Daoy (cell line): ENCODE measurements at places on chromosomes 13 and 19. TPM values are rescaled to one million over a fixed set of nuclear protein-coding genes. Genes with fewer than 3 reads are reported as not detected.
A peak's percentile ranks its signal among the peaks of the same experiment; 100 is the strongest.

C19orf67 gene
- total RNA-seq = not detected in 2 replicates

ZNF556 gene
- total RNA-seq = under 0.01 and 0.09 TPM in 2 replicates

NANOS3 gene
- total RNA-seq = 1.6 TPM in 1 of 2 replicates, not detected in the other

USHBP1 gene
- total RNA-seq = not detected in 2 replicates

PRR19 gene
- 0.51 and 2.2 TPM in 2 replicates for total RNA-seq

ZNF66 gene
- 0.30 and 3.6 TPM in 2 replicates for total RNA-seq

KLK15 gene
- total RNA-seq = 1.0 TPM in 1 of 2 replicates, not detected in the other

NUMBL gene
- total RNA-seq = 16.4 and 22.7 TPM in 2 replicates

PAK4 gene
- total RNA-seq = 4.2 and 9.8 TPM in 2 replicates

SLC1A6 gene
- 1.4 TPM in 1 of 2 replicates, not detected in the other for total RNA-seq

METTL21C gene
- total RNA-seq = not detected in 2 replicates

- DNase-seq = no peak
These were observed 6.8 kb downstream of the LILRA1 start for GRCh38 chr19:54600212-54600611.

DNA sequence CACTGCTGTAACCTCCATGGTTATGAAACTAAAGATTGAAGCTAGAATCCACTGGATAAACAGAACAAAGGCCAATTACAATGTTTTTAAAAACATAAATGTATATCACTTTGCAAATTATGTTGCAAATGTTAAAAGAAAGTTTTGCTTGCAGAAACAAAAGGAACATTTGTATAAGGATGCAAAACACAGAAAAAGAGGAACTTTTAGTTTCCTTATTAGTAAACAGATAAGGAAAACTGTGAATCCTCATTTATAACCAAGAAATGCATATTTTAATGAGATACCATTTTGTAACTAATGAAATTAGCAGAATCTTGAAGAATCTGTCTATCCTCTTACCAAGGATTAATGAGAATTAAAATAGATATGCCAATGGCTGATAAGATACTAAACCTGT lies 32.3 kb downstream of the LPAR6 start:
- DNase-seq = no peak

GRCh38 chr19:54606891-54607784 lies 13.7 kb downstream of the LILRA1 start:
- peak; percentile 16 for DNase-seq

DNA sequence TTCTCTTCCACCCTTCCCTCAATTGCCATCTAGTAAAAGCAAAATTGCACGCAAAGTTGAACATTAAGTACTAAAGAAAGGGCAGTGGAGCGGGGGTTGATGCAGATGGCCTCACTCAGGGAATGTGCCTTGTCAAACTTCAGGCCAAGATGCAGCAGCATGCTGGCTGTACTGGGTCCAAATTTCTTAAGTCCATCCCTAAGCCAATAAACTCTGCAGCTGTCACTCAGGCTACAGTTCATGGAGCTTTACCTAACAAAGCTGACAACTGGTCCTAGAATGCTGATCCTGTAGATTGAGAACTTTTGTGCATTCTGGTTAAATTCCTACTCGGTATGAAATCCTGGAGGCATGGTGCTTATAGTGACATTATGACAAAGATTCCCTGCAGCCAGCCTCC lies 88.4 kb downstream of the FOXO1 start:
- DNase-seq = no peak

- peak; percentile 20 for DNase-seq
These were observed 685 bp downstream of the VWA8 start for GRCh38 chr13:41960211-41960636.

DNA sequence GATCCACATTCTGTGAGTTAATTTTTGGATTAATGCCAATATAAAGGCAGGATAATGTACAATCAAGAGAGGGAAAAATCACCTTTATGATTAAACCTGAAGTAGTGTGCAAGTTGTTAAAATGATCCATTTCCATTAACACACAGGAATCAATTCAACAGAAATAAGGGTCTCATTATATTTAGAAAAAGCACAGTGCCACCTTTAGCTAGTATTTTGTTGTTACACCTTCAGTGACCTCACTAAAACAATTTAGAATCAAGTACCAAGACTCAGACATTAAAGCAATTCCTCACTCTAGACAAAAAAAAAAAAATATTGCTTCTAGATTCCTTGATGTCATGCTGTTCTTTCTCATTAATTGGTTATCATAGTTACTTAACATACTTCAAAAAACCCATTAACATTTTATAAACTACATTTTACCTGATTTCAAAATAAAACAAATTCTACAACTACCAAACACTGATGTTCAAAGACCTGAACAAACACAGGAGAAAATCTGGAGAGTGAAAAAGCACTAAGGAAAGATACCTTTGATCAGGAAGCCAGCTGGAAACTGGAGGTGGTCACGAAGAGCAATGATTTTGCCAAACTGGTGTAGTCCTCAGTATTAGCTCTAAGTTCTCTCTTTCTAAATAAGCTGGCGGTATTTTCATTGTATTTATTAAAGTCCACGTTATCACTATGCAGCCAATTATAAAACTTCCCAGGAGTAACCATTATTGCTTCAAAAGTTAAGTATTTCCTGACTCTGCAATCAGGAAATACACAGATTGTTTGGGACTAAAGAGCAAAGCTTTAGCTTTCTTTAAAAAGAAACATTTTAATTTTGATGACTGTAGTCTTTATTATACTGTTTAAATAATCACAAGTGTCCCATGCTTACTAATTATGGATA lies 115.3 kb downstream of the TBC1D4 start:
- DNase-seq = no peak

DNA sequence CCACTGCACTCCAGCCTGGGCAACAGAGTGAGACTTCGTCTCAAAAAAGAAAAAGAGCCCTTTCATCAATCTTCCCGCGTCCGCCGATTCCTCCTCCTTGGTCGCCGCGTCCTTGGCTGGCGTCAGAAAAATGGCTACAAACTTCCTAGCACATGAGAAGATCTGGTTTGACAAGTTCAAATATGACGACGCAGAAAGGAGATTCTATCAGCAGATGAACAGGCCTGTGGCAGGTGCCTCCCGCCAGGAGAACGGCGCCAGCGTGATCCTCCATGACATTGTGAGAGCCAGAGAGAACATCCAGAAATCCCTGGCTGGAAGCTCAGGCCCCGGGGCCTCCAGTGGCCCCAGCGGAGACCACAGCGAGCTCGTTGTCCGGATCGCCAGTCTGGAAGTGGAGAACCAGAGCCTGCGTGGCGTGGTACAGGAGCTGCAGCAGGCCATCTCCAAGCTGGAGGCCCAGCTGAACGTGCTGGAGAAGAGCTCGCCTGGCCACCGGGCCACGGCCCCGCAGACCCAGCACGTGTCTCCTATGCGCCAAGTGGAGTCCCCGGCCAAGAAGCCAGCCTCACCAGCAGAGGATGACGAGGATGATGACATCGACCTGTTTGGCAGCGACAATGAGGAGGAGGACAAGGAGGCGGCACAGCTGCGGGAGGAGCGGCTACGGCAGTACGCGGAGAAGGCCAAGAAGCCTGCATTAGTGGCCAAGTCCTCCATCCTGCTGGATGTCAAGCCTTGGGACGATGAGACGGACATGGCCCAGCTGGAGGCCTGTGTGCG lies 2.1 kb upstream of the MISP3 start:
- no peak for DNase-seq

DNA sequence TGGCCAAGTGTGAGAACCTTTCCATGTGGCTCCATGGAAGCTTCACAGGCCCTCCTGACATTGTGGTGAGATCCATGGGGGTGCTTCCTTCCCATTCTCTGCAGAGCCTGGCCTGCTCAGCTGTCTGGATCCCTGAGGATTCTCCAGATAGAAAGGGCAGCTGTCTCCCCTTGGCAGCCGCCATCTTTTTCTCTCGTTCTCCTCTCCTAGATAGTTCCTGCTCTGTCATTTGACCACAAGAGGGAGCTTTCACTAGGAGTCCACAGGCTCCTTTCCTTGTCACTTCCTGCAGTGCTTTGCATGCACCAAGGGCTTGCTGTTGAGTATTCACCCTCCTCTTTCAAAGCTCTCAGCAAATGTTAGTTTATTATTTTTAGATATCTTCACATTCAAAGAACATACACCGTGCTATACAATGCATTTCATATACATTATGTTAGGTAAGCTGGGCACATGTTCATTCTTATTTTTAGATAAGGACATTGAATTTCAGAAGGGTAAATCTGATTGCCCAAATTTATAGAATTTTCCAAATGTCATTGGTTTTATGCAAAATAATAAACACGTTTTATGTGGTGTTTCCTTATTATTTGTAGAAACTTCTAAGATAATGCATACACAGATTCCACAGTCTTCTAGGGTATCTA lies 133.2 kb downstream of the FRY start:
- peak; percentile 65 for DNase-seq

- no peak for DNase-seq
These were observed 47.4 kb downstream of the SIPA1L3 start for GRCh38 chr19:37954421-37954874.

- no peak for DNase-seq
These were observed 11.1 kb downstream of the MAB21L1 start for GRCh38 chr13:35465371-35465770.

GRCh38 chr13:98664047-98664446 lies 87.1 kb upstream of the STK24 start:
- DNase-seq = peak; percentile 83

DNA sequence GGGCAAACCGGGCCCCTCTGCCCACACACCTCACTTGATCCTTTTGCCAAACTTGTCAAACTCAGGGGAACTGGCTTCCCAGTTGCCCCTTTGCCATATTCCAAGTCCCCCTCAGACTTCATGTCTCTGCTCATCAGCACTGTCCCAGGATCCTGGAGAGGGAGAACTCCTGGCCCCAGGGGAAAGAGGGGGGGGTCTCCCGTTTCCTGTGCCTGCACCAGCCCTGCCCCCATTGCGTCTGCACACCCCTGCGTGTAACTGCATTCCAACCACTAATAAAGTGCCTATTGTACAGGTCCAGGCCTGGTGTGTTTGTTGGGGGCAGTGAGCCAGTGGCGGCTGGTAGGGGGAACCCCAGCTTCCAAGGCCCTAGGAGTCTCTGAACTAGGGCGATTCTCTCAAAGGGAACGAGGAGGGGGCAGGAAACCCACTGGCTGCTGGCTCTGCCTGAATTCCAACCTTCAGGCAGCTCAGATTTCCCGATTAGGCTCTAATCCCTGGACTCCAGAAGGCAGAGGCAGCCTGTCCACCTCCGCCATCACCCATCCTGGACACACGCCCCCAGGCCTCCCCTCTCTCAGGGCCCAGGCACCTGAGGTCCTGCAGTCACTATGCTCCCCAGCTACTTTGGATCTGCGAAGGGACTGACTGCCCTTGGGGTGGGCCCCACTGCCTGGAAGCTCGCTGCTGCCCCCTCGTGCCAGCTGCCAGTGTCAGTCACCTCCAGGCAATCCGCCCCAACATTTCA lies 9.7 kb upstream of the ILF3 start:
- peak; percentile 87 for DNase-seq

DNA sequence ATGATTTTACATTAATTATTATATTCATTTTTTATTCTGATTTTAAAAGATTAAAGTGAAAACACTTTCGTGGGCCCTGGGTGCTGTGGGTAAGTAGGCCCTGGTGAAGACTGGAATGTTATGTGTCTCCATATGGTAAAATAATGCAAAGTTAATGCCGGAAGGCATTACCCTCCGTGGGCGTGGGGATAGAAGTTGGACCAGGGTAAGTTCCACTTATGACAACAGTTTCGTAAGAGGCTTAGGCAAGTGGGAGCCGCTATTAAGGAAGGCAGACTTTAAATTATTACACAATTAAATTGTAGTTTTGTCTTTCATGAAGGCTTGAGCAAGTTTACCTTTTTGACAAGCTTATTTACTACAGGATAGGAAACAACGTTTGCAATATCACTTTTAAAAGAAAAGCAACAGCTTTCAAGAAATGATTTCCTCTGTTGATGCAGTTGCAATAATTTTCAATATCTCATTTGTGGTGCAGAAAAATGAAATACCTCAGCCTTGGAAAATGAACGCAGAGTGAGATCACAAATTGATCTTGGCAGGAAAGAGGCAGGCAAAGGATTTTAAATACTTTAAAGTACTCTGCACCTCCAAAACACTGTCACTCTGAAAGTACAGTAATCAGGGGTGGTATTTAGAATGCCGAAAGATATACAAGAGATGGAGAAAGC lies 310.6 kb downstream of the DCT start:
- no peak for DNase-seq

DNA sequence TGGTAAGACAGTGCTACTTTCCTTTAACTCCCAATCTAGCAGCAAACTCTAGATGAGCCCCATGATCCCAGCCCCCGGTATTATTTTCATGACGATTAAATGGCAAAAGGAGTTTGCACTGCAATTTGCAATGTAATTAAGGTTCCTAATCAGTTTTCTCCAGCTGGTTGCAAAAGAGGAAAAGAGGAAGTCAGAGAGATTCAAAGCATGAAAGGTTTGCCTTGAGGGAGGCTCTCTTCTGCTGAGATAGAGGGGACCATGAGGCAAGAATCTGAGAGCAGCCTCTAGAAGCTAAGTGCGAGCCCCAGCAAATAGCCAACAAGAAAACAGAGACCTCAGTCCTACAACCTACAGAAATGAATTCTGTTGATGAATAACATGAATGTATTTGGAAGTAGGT lies 527.1 kb downstream of the UQCRFS1 start:
- DNase-seq = no peak

GRCh38 chr13:84648069-84648640 lies 765.9 kb upstream of the SLITRK1 start:
- no peak for DNase-seq

DNA sequence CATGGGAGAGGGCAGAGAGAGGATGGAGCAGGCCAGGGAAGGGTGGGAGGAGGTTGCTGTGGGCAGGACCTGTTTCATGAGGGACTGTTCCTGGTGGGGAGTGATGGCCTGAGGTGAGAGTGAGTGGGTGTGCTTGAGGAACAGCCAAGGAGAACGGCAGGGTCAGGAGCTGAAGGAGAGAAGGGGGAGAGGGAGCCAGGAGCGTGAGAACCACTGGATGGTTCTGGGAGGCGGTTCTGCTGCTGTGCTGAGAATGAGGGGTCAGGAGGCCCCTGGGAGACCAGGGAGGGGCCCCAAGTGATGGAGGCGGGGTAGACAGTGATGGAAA lies 7.8 kb downstream of the SIN3B start:
- no peak for DNase-seq

DNA sequence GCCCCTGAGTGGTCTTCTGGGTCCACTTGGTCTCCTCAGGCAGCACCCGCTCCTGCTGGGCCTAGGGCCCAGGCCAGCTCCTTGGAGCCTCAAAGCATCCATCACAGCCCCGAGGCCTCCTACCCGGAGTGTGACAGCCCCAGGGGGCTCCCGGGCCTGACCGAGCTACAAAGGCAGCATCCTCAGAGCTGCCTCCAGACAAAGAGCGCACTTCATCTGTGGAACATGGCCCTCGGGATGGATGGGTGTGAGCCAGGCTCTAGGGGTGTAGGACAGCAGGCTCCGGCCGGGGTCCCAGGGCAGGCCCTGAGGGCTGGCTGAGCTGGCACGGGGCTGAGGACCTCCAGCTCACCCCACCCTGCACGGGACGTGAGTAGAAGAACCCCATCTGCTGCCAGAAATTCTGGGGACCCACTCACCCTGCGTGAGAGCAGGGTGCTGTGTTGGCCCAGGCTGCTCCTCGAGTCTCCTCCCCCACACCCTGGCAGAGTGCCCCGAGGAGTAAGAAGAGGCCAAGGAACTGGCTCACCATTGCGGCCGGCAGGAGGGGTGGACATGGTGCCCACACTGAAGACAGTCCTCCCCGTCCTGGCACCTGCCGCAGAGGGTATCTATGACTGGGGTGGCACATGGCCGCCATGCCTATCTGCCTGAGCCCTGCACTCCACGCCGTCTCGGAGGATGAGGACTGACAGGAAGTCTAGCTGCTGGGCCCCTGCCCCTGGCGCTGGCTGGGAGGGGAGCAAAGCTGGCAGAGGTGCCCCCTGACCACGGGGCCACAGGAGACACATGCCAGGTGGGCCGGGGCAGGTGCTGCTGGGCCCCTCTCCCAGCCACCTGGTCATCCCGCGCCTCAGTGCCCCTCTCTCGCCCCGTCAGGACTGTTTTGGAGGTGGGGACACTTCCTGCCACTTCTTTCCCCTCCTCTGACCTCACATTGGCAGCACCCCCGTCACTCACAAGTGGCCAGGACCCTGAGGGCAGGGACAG lies 22.3 kb downstream of the CEBPG start:
- DNase-seq = peak; percentile 53
